PC-3 (cell line): ENCODE measurements at places on chromosomes 2 and 18. TPM values are rescaled to one million over a fixed set of nuclear protein-coding genes. Genes with fewer than 3 reads are reported as not detected.

GRCh38 chr2:85534881-85535280, 4.1 kb upstream of the MAT2A start:
- DNase-seq: no peak

GRCh38 chr2:13522917-13523821, 806.4 kb downstream of the TRIB2 start:
- peak; percentile 68 for DNase-seq

- DNase-seq: peak; percentile 15
These were observed 97.4 kb upstream of the UPP2 start for GRCh38 chr2:158004126-158004764.

TNFRSF11A gene
- total RNA-seq: 25.9 and 26.5 TPM in 2 replicates

RAB6D gene
- total RNA-seq: not detected in 2 replicates

AQP12B gene
- not detected in 2 replicates for total RNA-seq

ACADL gene
- 0.07 TPM in 1 of 2 replicates, not detected in the other for total RNA-seq

GRCh38 chr2:6143812-6144211, 451.6 kb downstream of the SOX11 start:
- DNase-seq: no peak

DSG2 gene
- 17.2 and 21.1 TPM in 2 replicates for total RNA-seq

GRCh38 chr2:53767405-53768241, at the start of gene CHAC2:
TSS of gene CHAC2 (plus strand) at chr2:53767804. CDS start at chr2:53767887, 83 bp downstream.
- DNase-seq: peak; percentile 87

KCNG2 gene
- not detected in 2 replicates for total RNA-seq

RNF152 gene
- 2.0 and 2.8 TPM in 2 replicates for total RNA-seq

- DNase-seq: no peak
These were observed 37.5 kb upstream of the SEMA4C start for GRCh38 chr2:96907115-96908041.

DNA sequence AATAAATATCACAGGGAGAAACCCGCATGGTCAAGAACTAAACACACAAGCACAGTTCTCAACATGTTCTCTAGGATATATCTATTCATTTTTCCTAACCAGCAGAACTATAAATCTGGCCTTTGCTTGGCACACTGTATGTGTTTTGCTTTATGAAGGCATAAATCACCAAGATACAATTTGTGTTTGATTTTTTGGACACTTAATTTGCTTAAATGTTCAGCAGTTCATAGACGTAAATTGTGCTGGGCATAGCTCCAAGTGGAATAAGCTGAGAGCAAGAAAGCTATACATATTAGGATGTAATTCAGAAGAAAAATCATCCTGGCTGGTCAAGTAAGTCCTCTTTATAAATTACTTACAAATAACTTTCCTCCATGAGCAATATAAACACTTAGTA, 341.5 kb upstream of the ATP5MC3 start:
- DNase-seq: no peak

MC4R gene
- not detected in 2 replicates for total RNA-seq

ZAP70 gene
- total RNA-seq: not detected in 2 replicates

ZNF804A gene
- total RNA-seq: 1.6 and 1.9 TPM in 2 replicates

GRCh38 chr2:118224895-118225311, 136.6 kb downstream of the INSIG2 start:
- no peak for DNase-seq

TEKT4 gene
- not detected in 2 replicates for total RNA-seq

GCC2 gene
- 7.3 and 10.1 TPM in 2 replicates for total RNA-seq

GRCh38 chr2:99998651-99999320, 143.6 kb downstream of the AFF3 start:
- no peak for DNase-seq

DNA sequence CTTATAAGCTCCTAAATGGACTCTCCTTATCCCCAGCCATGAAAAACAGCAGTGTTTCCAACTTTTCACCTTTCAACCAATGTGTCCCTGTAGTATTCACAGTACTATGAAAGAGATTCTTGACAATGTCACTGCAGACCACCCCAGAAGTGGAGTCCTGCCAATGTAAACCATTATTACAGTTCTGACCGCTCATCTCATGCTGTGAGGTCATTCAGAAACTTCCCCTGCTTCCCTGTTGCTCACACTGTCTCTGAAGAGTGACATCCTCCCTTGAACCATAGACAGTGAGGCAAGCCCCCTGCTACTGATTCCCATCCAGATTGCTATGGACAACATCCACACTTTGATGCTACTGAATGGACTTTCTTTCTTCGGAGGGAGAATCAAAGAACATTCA, 1523.7 kb upstream of the ACVR2A start:
- DNase-seq: no peak

DNA sequence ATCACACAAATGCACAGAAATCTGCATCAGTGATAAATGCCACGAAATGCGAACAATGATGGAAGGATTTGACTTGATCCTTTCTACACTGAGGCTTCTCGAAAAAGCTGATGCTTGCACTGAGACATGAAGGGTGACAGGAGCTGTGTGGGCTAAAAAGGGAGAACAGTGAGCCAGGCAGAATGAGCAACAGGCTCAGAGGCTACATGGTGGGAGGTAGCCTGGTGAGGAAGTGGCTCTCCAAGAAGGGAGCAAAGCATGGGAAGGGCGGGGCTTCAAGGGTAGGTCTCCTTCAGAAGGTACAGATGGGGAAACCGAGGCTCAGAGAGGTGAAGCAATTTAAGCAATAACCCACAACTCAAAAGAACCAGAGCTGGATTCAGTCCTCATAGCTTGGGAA, 82.4 kb downstream of the TRIM43 start:
- DNase-seq: no peak

DNA sequence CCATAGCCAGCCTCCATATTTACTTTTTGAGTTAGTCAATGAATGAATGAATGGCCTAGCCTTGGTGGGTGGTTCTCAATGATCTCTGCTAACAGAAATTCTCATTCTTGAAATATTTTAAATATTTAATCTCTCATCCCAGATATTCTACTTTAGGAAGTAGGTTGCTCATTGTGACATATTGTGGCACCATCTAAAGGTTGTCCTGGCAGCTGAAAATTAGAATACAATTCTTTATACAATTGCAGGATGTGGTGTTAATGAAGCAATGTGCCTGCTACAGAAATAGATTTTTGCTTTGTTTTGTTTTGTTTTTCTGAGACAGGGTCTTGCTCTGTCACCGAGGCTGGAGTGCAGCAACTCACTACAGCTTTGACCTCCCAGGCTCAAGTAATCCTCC, 35.8 kb downstream of the SCG2 start:
- DNase-seq: no peak

- no peak for DNase-seq
These were observed 1348.0 kb upstream of the TMEFF2 start for GRCh38 chr2:193542762-193543161.

SULT1C3 gene
- not detected in 2 replicates for total RNA-seq

DCDC2C gene
- total RNA-seq: not detected in 2 replicates

ABCG5 gene
- not detected in 2 replicates for total RNA-seq

- DNase-seq: no peak
These were observed 176.6 kb upstream of the CREB1 start for GRCh38 chr2:207352978-207353671.

DNA sequence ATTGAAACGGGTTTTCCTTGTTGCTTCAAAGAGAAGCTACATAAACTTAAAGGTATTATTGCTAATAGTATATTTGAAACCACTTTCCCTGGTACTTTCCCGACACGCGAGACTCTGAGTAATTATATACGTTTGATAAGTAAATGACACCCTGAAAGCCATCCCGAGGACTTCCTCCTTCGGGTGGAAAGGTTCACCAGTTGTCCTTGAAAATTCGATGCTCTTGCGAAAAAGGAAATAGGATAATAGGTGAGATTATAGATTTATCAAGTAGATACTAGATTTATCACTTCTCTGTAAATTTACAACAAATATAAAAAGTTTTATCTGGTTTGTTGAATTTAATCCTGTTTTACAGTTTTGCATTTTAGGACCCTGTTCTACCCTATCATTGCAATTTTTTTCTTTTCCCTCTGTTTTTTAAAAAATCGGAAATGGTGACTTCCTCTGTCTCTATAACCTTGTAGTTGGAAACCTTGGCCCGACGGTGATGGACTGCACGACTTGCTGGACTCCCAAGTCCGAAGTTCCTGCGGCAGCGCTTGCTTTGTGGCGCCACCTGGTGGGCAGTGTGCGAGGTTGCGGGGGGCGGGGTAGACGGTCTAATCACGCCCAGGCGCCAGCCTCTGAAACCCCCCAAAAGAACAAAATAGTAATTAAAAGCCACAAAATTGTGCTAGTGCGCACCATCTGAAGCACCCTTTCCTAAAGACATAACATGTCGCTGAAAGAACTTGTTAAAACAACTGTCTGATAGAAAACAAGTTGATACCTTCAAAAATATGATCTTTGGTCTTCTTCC, 972 bp upstream of the DLX2 start:
- peak; percentile 91 for DNase-seq

FBXO48 gene
- 0.52 and 0.91 TPM in 2 replicates for total RNA-seq

GRCh38 chr2:200443916-200444315, 66.0 kb downstream of the KCTD18 start:
- no peak for DNase-seq

- no peak for DNase-seq
These were observed 43.1 kb downstream of the PELI1 start for GRCh38 chr2:64101141-64101591.

DNA sequence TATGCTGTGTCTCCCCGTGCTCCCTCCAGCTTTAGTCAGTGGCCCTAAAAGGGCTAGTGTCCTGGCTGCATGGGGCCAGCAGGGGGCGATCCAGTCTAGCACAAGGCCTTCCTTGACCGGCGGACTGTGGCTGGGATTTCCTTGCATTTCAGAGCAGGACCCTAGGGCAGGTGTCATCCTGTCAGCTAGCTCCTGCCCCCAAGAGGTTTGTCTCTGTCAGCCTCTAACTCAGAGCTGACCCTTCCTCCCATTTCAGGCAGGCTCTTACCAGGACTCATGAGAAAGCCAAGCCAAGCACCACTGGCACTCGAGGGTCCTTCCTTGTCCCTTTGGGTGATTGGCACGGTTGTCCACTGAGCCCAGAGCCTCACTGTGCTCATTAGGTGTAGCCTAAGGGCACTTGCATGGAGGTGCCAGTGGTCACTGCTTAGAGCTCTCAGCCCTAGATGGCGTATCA, 140.3 kb downstream of the RPIA start:
- DNase-seq: peak; percentile 25

GRCh38 chr2:237569041-237569440, 2.7 kb downstream of the PRLH start:
- DNase-seq: no peak

DNA sequence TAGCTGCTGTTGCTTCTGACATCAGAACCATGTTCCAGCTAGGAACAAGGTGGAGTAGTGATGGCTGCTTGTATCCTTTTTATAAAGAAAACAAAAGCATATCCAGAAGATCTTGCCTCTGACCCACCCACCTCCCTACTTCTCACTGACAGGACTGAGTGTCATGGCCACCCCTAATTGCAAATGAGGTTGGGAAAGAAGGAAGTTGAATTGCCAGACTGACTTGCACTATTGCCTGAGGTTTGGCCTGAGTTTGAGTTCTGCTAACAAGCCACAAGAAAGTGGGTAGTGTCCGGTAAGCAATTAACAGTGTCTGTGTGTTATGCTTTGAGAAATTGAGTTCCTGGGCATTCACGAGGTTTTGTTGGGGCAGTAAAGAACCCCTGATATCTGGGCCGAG, 22.8 kb downstream of the SGPP2 start:
- DNase-seq: no peak

GRCh38 chr2:105142239-105142638, 99.3 kb upstream of the GPR45 start:
- DNase-seq: no peak

MROH2A gene
- not detected in 2 replicates for total RNA-seq

- no peak for DNase-seq
These were observed 25.8 kb downstream of the CTLA4 start for GRCh38 chr2:203893401-203893800.

TMEM18 gene
- 25.5 and 30.8 TPM in 2 replicates for total RNA-seq

RNF144A gene
- total RNA-seq: 9.5 and 13.1 TPM in 2 replicates

MYL1 gene
- not detected in 2 replicates for total RNA-seq

COLEC12 gene
- 0.04 TPM in 1 of 2 replicates, not detected in the other for total RNA-seq

C1QL2 gene
- total RNA-seq: not detected in 2 replicates

DNA sequence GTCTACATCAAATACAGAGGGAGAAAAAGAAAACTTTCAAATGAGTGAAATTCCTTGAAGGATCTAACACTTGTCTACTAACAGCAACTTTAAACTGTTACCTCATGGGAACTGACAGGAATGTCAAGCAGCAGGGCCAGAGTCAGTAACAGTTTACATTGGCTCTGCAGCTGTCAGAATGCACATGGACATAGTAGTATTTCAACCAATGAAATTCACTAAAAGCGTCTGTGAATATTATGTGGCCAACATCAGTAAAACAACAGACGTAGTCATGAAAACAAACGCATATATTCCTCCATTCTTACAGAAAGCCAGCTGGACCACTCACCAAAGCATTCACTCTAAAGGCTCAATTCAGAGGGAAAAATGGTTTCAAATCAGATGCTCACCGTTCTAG, 79.3 kb upstream of the RNU4ATAC start:
- no peak for DNase-seq

GRCh38 chr18:62249478-62250097, 62.5 kb downstream of the RELCH start:
- peak; percentile 84 for DNase-seq

GRCh38 chr2:207767461-207768167, 2.1 kb downstream of the FZD5 start:
- DNase-seq: peak; percentile 65

FLACC1 gene
- total RNA-seq: 0.26 and 5.9 TPM in 2 replicates

- no peak for DNase-seq
These were observed 38.2 kb upstream of the MARCO start for GRCh38 chr2:118903551-118904479.

DNA sequence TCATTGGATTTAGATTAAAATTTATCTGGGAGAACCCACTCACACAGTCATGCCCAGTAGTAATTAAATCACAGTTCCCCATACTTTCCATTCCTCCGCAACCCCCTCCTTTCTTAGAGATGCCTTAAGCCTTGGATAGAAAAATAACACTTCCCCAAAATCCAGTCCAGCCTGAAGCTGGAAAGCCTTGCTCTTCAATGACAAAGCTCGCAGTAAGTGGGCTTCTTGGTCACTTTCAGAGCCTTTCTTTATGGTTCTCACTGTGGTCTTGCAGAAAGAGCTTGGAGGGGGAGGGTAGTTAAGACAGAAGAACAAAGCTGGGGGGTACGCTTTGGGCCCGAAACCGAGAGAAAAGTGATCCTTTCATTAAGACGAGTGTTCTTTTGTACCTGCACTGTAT, 802.1 kb upstream of the POU3F3 start:
- DNase-seq: no peak

DNA sequence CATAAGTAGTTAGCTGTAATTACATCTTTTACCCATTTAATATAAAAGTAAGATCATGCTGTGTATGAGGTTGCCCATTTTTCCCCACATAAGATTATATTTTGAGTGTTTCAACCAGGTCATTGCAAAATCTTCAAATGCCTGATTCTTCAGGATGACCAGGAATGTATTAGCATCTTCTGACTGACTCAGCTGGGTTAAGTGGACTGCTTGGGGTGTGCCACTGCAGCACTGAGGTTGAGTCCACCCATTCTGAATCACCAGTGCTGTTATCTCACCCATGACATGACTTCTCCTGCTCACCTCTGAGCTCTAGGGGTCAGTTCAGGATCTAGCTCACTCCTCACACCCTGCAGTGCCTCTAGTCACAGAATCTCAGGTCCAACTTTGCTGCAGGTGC, 576.7 kb upstream of the ZEB2 start:
- peak; percentile 16 for DNase-seq

- no peak for DNase-seq
These were observed 562.1 kb downstream of the NRXN1 start for GRCh38 chr2:50469784-50470183.

GRCh38 chr2:43106559-43107527, 119.6 kb downstream of the ZFP36L2 start:
- DNase-seq: no peak

GRCh38 chr2:68250652-68251186, 1.6 kb downstream of the PPP3R1 start:
- peak; percentile 22 for DNase-seq

GRCh38 chr2:102449370-102449974, 23.6 kb upstream of the SLC9A4 start:
- peak; percentile 65 for DNase-seq
